ENCODE measurements at places on chromosomes 12 and 14.
A peak's percentile ranks its signal among the peaks of the same experiment; 100 is the strongest.

GRCh38 chr12:30026621-30027234, 243.0 kb upstream of the TMTC1 start:
- DNase-seq = no peak

DNA sequence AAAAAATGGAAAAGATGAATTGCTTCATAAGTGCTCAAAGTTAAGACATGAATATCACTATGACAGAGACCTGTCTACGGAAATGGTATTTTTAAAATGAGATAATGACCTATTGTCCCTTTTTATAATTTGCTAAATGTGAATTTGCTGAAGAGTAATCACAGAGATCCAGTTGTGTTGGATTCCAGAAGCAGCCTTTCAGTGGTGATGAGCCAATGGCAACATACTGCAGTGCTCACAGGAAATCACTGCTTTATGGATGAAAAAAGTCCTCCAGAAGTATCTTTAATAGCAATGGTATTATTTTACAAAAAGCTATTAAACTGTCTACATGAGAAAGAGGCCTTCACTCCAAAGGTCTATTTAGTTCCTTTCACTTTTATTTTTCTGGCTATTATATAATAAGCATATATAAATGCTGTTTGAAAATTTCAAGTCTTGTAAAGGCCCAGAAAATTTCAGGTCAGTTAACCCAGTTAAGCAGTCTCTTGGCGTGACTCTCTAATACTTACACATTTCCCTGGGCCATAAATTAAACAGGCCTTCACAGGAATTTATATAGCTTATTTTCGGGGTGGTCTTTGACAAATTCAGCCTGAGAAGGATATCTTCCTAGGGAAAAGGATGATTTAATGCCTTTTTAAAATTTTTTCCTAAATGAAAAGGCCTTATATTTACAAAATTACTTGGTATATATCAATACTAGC, 55.4 kb downstream of the KCNJ8 start:
- DNase-seq = no peak

DNA sequence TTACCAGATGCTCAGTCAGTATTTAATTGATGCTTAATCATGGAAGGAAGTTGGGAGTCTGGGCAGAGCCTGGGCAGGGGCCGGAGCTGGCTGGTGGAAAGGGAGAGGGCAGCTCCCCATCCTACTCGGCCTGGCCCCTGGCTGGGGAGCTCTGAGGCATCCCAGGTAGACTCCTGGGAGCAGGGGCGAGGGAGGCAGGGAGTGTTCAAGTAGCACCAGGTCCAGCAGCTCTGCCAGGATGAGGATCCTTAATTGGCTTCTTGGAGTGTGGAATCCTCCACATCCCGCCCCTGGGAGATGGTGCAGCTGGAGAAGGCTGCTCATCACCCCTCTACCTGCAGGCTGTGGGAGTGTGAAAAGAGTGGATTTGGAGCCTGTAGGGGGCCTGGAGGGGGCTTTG, 30.9 kb downstream of the SYNDIG1L start:
- DNase-seq = no peak

DNA sequence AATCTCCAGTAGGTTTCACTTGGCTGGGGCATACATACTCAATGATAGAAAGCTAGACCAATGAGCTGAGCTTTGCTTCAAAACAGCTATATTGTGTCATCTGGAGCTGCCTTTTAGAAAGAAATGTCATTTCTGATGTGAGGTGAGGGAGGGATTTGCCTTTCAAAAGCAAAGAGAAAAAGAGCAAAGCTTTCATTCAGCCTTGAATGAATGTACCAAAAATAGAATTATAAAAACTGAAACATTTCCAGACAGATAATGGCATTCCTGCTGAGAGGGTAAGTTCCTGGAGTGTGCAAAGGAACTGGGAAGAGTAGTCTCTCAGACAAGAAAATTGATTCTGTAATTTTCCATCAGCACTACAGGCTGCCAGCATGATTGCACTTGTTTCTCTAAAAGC, 710.0 kb downstream of the LRFN5 start:
- no peak for DNase-seq

GRCh38 chr14:35159742-35160409, 37.5 kb downstream of the PRORP start:
- no peak for DNase-seq

- peak; percentile 95 for DNase-seq
These were observed 75.3 kb downstream of the GARIN6 start for GRCh38 chr12:99722690-99723486.

- no peak for DNase-seq
These were observed 2.2 kb downstream of the SCNN1A start for GRCh38 chr12:6373022-6373787.

- DNase-seq = no peak
These were observed 23.9 kb downstream of the NCKAP1L start for GRCh38 chr12:54521293-54522060.

DNA sequence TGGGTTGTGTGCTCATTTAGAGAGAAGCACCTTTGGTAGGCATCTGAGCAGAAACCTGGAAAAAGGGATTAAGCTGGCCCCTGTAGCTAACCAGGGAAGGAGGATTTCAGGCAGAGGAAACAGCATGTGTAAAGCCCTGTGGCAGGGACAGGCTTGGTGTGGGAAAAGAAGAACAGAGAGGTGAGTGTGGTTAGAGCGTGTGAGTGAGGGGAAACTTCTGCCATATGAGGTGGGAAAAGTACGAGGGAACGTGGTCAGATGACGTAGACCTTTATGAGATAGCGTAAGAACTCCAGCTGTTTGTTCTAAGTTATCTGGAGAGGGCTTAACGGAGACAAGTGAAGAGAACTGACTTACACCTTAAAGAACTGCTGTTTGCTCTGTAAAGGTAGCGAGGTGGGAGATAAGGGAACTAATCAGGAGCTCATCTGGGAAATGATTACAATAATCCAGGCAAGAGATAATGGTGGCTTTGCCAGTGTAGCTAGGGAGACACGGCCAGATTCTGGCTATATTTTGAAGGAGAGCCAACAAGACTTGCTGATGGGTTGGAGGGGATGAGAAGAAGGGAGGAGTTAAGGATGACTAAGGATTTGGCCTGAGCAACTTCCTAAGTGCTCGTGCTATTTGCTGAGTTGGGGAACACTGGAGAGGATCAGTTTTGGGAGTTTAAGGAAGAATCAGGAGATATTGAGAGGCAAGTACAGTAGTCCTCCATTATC, 234.0 kb downstream of the ETNK1 start:
- DNase-seq = no peak

DNA sequence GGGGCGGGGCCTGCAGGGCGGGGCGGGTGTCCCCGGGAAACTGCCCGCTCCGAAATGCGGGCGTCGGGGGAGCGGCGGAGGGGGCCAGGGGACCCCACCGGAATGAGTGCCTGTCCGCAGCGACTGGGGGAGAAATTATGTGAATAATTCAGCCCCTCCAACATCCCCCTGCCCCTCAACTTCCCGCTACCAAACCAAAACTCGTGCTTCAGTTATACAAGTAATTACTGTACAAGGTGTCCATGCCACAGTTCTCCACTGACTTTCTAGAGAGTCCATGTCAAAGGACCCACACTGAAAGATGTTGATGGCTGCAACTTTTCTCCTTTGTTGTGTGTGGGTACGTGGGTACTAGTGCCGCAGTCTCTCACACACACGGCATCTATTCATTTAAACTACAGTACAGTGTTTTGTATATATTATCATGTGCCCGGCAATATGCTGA, 414 bp upstream of the CDK17 start:
- no peak for DNase-seq

DNA sequence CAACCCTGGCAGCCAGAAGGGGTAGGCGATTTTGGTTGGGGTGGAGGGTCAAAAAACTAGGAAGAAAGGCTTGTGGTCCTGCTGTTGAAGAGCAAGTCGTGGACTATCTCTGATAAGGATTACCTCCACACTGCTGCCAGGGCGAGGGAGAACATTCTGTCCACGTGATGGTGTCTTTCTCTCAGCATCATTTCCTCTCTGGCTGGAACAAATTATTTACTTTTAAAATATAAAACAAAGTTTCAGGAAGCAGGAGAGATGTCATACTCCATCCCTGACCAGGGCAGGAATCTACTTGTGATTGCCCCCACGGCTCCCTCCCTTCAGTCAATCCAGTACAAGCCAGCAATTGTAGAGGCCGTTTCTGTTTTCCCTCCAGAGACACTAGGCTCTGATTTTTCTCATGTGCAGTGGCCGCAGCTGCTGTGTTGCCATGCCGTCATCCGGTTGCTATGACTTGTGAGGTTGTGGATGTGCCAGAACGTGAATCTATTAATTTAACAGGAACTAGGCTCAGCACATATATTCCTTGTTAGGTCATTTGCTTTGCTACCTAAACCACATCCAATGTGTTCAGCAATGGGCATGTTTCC, 61.5 kb upstream of the PTGR2 start:
- no peak for DNase-seq

GRCh38 chr12:53058674-53059433, 9.0 kb downstream of the TNS2 start:
- DNase-seq = no peak
